ENCODE measurements at places on chromosomes 6 and 20. TPM values are rescaled to one million over a fixed set of nuclear protein-coding genes. Genes with fewer than 3 reads are reported as not detected.

- DNase-seq, result no peak
Observed at GRCh38 chr6:135167617-135168016, 13.5 kb upstream of the MYB start.

The REM1 gene
- 2.3 TPM for total RNA-seq

The NTSR1 gene
- 0.12 TPM for total RNA-seq

The MUC21 gene
- total RNA-seq, result 8.5 TPM

- DNase-seq, result no peak
Observed at GRCh38 chr6:1315560-1316386, 3.9 kb downstream of the FOXQ1 start.

The MPIG6B gene
- 1.2 TPM for total RNA-seq

DNA sequence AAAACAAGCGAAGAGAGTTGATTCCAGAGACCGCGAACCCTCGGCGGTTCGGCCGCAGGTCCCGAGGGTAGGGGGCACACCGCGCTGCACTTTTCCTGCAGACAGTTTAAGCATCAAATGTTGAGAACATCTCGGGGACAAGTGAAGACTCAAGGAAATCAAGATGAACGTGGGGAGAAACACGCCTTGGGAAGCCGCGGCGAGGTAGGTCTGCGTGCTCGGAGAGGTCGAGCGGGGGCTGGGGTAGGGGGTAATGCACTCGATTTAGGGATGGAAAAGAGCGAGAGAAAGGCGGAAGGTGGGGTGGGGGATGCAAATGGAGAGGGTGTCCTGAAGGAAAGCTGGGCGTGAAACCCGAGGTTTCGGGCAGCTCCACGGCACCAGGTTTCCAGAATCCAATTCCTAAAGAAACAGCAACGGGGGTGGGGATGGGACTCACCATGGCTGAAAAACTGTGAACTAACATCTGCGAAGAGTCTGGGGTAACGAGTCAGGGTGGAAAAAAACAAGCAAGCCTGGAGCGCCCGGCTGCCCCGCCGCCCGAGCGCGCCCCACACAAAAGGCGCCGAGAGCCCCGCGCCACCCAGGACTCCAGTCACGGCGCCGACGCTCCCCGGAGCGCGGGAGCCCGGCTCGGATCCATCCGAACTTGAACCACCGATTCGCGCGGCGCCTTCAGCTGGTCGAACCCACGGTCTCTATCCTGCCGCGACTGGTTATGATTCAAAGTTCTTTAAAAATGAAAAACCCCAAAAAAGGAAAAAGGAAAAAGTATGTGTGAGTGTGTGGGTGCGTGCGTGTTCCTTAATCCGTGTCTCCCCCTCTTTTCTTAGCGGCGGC lies 3.5 kb downstream of the TFAP2A start:
- DNase-seq, result no peak

DNA sequence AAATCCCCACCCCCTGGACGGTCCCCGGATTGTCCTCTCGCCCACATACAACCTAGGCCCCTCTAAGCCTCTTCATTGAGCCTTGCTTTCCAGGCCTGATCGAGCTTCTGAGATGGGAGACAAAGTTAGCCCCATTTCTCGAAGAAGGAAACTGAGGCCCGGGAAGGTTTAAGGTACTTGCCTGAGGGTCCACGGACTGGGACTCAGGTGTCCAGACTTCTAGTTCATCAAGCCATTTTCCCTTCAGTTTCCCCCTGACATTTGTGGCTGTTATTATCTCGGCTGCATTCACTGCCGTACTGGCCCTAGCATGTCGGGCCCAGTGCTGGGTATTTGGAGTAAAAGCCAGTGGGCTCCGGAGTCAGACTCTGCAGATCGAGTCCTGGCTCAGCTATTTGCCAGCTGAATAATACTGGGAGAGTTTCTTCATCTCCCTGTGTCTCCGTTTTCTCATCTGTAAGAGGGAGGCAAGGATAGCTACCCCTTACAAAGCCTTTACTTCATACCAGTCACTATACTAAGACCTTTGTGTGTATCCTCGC lies 633 bp downstream of the RPRD1B start:
- DNase-seq, result no peak

DNA sequence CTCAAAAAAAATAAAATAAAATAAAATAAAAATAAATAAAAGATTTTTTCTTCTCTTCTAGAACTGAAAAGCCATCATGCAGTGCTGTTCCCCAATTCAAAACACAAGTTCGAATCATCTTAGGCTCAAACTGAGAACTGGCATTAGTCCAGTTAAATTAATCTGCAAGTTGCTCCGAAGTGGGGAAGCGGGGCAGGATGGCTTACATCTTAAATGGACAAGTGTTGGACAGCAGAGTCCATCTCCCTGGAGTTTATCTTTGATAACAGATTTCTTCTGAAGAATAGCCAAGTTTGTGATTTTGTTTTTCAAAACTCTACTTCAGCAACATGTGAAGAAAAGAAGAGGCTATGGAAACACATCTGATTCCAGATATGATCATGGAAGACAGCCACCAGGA lies 111.3 kb upstream of the ASF1A start:
- DNase-seq, result no peak

The NOX3 gene
- not detected for total RNA-seq

DNA sequence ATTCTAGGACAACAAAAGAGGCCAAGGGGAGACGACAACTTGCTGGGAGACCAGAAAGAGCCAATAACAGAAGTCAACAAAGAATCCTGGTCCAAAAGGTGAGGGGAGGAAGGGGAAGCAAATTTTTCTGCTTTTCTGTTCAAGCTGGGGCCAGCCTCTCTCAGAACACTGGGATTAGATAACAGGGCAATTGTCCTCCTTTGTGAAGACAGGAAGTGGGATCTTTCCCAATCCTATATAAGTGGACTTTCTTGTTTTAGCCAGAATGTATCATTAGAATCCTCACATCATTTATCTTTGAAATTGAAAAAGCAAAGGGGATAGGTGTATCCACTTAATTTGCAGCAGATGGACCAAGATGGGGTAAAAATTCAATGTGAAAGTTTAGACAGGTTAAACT lies 101.2 kb upstream of the COL21A1 start:
- no peak for DNase-seq

- no peak for DNase-seq
Observed at GRCh38 chr6:133315811-133316210, 74.7 kb downstream of the EYA4 start.

The KHDC1L gene
- total RNA-seq, result not detected

The RIPPLY2 gene
- not detected for total RNA-seq

- no peak for DNase-seq
Observed at GRCh38 chr6:83443516-83443915, 12.7 kb upstream of the ME1 start.

- no peak for DNase-seq
Observed at GRCh38 chr6:151495380-151495779, 1.6 kb downstream of the CCDC170 start.

The C4A gene
- total RNA-seq, result 124 TPM

DNA sequence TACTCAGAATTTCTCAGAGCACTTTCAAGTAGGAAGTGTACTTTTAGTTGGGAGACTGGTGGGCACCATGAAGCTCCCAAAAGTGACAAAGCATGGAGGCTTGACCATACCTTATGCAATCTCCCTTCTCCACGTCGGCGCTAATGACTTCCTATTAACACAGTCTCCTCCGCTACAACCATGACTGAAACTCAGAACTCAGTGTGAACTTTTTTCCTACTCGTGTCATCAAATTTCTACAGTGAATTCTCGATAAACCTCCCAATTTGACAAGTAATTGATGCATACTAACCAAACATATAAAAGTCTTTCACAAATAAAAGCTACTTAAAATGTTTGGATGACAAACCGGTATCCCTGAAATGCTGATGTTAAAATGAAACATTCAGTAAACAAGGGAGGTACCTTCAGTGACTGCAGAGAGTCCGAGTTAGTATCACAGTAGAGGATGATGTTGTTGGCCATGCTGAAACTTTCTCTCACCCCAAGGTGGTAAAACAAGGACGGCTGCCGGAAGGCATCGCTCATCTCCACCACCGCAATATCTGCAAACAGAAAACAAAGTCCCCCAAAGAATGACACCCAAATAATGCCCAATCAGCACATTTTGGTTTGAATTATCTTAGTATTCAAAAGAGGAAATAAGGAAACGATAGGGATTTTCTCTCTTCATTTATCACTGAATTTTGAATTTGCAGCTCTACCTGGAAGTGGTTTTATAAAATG lies 72.1 kb downstream of the MAP3K5 start:
- no peak for DNase-seq

GRCh38 chr6:113654396-113654795 lies 202.7 kb upstream of the MARCKS start:
- no peak for DNase-seq

- no peak for DNase-seq
Observed at GRCh38 chr6:142331601-142332000, 29.8 kb downstream of the ADGRG6 start.

The TAB2 gene
- 49.3 TPM for total RNA-seq

DNA sequence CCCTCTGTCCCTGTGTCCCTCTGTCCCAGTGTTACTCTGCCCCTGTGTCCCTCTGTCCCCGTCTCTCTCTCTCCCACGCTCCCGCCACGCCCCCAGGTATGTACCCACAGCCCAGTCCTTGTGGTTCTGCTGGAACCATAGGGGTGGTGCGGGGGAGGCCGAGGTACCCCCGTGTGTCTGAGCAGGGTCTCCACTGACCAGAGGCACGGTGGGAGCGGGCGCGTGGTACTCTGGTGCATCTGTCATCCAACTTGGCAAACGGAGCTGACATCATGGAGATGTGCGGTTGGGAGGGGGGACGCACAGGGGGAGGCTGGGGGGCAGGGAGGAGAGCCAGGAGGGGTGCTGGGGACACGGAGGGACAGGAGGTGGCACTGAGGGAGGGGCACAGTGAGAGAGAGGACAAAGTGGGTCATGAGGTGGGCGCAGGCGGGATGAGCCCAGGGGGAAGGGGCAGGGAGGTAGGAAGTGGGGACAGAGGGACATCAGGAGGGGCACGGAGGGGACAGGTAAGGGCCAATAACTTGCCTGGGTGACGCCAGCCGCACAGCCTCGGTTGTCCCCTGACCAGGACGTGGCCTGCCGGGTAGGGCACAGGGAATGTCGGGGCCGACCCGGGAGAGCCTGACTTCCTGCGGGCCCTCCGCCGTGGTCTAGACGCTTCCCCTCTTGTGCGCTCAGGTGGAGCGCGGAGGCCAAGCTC lies 163.6 kb upstream of the PDE10A start:
- no peak for DNase-seq

DNA sequence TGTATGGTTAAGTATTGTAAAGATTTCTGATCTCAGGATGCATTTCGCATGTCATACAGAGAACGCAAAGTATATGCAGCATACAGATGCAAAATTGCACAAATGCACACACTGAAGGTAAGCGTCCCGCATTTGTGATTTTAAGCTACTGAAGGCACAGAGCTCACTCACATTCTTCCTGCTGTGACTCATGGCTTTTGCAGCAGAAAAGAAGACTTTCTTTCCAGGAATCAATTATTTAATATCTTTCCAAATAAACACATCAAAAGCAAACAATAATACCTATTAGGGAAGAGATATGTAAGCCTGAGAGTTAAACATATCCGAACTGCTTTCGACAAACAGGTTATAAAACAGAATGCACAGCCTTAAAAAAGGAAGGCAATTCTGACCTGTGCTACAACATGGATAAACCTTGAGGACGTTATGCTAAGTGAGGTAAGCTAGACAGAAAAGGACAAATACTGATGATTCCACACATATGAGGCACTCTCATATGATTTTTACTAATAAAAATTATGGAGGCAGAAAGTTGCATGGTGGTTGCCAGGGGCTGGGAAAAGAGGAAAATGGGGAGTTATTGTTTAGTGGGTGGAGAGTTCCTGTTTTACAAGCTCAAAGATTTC lies 109.0 kb downstream of the TFAP2A start:
- no peak for DNase-seq

DNA sequence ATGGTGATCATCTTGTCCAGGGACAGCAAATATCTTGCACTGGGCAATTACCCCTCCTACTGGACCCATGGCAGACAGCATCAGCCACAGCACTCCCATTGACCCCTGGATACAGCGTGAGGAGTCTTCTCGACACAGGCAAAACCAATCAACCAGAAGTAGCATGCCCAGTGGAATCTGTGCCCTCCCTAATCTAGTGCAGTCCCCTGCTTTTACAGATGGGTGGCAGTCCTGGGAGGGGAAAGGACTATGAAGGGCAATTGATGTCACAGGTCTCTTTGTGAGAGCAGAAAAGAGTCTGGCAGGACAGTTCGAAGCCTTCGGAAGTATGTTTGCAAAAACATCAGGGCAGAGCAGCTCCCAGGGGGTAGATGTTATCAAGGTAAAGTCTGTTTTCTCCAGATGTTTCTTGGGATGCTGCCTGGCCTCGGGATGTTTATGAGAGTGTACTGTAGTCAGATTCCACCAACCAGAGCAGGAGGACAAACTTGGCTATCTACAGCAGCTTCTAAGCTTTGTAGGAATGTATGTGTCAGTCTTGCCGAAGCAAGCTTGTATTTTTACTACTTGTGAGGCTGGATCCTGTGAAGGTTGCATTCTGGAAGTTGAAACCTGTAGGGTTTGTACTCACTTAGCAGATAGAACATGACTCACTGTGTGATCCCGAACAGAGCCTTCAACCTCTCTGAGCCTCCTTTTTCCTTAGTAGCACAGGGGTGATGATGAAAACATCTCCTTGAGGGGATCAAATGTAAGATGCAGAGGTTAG lies 63.0 kb upstream of the MYL9 start:
- DNase-seq, result no peak
